ENCODE measurements at places on chromosomes 3 and 15.

DNA sequence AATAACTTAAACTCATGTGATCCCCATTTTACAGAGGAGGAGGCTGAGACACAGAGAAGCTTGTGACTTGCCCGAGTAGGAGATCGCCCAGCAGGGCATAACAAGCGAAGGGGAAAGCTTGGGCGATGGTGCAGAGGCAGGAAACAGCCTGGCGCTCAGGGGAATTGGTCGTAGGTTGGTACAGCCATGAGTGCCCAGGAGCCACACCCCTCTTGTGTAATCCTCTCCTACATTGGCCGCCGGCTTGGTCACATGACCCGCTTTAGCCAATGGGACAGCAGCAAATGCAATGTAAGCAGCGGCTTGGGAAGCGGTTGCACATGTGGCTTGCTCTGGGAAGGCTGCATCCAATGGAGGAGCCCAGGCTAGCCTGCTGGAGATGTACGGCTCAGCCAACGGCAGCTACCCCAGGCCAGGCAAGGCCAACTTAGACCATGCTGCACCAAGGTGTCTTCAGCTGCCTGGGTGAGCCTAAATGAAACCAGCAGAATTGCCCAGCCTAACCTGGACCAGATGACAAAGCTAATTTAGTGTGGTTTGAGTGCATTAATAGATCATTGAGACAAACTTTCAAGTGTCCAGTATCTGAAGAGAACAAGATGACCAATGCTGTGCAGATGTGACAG, 50.3 kb upstream of the SLC6A6 start:
- no peak for DNase-seq

- DNase-seq, result no peak
Observed at GRCh38 chr15:101089579-101090427, 162.0 kb downstream of the CHSY1 start.

DNA sequence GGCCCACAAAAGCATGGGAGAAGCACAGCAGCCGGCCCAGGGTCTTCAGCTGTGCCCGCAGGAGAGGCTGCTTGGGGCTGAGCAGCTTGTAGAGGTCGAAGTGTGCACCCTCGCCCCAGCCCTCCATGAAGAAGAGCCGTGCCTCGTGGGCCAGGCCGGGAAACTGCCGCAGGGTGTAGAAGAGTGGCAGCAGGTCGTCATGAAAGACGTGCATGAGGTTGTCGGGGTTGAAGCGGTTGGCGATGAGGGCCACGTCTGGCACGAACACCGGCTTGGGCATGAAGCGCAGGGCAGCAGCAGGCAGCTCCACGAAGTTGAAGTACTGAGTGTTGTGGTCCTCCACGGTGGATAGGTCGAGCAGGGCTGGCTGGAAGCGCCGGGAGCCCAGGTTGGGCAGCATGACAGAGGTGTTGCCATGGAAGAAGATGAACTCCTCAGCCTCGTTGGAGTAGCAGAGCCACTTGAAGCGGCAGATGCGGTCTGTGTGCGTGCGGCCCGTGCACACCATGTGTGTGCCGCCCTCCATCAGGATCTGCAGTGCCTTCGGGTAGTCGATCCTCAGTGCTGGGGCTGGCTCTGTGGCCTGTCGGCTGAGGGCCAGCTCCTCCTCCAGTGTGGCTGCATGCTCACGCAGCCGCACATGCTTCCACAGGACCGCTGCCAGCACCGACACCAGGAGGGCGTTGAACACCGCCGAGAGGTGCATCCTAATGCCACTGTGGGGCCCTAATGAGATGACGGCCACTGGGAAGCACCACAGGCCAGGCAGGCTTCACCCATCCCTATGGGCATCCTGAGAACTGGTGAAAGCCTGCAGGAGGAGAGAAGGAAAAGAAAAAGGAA, 24.9 kb downstream of the POMGNT2 start:
- no peak for DNase-seq

GRCh38 chr3:66276705-66277274, 56.0 kb downstream of the SLC25A26 start:
- DNase-seq, result peak; percentile 47

GRCh38 chr3:119703820-119704531, 1.2 kb downstream of the CFAP91 start:
- no peak for DNase-seq

GRCh38 chr3:39398700-39399099, 7.8 kb upstream of the RPSA start:
- no peak for DNase-seq

DNA sequence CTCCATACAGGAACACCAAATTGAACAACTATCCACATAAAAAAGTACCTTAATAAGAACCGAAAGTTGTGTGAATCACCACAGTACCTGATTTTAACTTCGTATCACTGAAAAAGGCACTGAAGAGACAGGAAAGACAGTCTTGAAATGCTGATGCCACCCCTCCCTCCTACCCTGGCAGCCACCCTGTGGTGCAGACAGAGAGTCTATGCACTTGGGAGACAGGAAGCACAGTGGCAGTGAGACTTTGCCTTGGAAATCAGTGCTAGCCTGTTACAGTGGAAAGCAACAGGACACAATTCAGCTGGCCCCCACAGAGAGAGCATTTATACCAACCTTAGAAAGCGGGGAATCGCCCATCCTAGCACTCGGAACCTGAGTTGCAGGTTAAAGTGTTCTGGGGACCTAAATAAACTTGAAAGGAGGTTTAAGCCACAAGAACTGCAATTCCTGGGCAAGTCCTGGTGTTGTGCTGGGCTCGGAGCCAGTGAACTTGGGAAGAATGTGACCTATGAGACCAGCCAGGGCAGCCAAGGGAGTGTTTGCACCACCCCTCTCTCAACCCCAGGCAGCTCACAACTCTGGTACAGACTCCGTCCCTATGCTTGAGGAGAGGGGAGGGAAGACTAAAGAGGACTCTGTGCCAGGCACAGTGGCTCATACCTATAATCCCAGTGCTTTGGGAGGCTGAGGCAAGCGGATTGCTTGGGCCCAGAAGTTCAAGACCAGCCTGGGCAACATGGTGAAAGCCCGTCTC, 240.1 kb downstream of the ISL2 start:
- DNase-seq, result peak; percentile 23

DNA sequence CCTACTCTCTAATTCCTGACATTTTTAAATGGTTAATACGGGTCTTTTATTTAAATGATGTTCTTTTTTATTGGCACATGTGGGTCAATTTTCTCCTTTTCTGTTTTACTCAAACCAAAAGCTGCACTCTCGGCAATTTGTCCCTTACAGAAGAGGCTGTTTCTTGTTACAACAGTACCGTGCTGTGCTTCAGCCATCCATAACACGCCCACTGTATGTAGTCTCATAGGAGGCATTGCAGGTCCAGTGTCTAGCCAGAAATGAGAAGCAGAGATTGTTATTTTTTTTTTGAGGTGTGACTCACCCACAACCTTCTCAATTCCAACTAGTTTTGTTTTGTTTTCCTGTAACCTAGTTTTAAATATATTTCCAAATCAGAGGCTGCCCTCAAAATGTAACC, 164.6 kb downstream of the GMNC start:
- DNase-seq, result no peak

- no peak for DNase-seq
Observed at GRCh38 chr15:80323285-80323684, 71.3 kb upstream of the CTXND1 start.
